NCI-H1105 treated with DMSO at 0.1 percent for 48 hours (cell line): ENCODE measurements at places on chromosomes 1 and 21.

GRCh38 chr1:25503551-25504426 lies 39.6 kb upstream of the LDLRAP1 start:
- DNase-seq, result peak; percentile 13

GRCh38 chr1:3456449-3456963 lies 2.0 kb downstream of the ARHGEF16 start:
- no peak for DNase-seq

GRCh38 chr1:108813326-108813725 lies 43.6 kb downstream of the AKNAD1 start:
- DNase-seq, result no peak

GRCh38 chr1:75115654-75116053 lies 18.5 kb upstream of the LHX8 start:
- no peak for DNase-seq

DNA sequence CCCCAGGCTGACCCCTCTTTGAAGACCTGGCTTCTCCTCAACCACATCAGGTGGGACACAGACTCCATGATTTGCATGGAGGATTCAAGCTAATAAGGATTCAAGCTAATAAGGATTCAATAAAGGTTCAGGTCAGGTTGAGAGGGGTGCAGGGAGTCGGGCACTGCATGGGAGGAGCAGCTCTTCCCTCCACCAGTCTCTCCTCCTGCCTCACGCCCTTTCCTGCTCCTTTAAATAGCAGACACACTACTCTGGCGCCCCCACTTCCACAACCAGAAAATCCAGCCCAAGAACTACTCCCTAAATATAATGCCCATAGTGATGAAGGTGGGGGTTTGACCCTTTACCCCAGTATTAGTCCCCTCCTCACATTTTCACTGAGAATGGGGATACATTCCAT lies 7.1 kb downstream of the MEX3A start:
- no peak for DNase-seq

- DNase-seq, result no peak
Measured at GRCh38 chr1:204341380-204341779, 18.3 kb downstream of the PLEKHA6 start.

DNA sequence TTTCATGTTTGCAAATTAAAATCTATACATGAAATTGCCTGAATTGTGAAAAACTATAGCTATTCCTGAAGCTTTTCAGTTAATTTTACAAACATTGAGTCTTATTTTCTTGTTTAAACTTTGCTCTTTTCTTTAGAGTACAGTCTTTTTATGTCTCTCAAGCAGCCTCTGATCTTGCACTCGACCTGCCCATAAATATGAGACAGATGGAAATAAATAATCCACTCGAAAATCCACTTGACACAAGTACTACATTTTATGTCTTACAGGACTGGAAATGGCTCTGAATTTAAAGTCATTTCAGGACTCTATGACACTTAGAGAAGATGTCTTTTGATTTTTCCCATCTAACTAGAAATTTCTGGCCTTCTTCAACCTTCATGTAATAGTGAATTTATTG lies 283.8 kb downstream of the USP25 start:
- DNase-seq, result peak; percentile 82

- DNase-seq, result peak; percentile 68
Measured at GRCh38 chr1:103106426-103107341, 1.6 kb downstream of the COL11A1 start.

DNA sequence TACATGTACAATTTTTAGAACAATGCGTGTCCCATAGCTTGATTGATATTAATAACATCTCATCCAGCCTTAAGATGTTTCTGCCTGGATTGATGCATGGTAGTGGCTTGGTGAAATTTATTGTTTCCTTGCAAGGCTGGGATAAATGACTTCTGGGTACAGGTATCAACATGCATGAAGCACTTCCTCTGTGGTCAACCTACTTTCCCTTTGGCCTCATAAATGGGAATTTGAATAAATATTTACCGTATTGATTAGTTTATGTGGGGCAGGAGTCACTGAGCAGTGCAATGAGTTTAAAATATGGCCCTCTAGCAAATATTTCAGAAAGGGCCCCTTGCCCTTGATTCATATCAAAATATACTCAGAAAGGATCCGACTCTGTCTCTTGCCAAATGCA lies 83.9 kb upstream of the KCNE2 start:
- DNase-seq, result no peak

- no peak for DNase-seq
Measured at GRCh38 chr21:23725576-23725975, 1881.7 kb downstream of the MRPL39 start.

DNA sequence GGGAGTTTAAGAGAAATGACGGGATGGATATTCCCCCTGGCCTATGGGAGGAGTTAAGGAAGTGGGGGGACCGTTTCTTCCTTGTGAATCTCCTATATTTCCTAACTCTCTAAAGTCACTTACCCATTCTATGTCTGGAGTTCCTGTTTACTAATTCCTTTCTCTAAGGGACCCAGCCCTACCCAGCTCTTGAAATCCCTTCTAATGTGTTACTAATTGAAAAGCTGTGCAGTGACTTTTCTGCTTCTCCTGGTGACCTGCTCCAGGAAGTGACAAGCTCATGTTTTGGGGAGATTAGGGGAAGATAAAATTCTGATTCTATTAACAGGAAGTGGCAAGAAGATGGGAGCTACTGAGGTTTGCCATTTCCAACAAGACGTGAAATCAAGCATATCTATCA lies 4.0 kb upstream of the SAMSN1 start:
- DNase-seq, result no peak

GRCh38 chr1:202015662-202015937 lies 5.2 kb downstream of the ELF3 start:
- DNase-seq, result no peak

DNA sequence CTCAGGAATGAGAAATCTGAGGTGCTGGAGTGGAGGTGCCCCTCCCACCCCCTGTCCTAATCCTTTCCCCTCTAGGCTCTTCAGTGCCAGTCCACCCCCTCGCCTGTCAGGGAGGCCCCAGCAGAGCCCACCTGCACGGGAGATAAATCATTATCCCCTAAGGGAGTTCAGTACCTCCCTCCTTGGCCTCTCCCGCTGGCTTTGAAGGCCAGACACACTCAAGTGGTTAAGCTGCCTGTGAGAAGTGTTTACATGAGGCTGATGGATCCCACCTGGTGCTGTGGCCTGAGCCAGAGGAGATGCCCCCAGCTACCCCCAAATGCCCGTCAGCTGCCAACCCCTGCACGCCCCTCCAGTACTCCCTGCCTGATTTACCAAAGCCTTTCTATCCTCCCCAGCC lies 3.7 kb downstream of the RSPO1 start:
- no peak for DNase-seq

DNA sequence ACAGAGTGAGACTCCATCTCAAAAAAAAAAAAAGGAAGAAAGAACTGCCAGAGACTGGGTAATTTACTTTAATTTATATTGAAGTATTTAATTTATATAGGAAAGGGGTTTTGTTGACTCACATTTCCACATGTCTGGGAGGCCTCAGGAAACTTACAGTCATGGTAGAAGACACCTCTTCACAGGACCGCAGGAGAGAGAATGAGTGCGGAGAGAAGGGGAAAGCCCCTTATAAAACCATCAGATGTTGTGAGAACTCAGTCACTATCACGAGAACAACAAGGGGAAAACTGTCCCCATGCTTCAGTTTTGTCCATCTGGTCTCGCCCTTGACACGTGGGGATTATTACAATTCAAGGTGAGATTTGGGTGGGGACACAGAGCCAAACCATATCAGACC lies 25.8 kb upstream of the PPP1R8 start:
- no peak for DNase-seq

DNA sequence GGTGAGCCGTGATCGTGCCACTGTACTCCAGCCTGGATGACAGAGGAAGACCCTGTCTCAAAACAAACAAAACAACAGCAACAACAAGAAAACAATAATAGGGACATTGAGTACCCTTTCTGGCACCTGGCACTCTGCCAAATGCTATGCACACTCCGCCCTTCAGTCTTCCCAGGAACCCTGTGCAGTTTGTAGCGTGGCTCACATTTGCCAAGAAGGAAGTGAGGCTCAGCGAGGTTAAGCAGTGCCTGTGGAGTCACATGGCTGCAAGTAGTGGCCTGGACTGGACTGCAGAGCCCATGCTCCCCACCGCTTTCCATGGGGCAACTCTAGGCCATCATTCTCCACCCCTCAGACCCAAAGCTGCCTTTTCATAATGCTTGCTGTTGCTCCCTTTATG lies 5.3 kb upstream of the EVA1B start:
- DNase-seq, result peak; percentile 47

DNA sequence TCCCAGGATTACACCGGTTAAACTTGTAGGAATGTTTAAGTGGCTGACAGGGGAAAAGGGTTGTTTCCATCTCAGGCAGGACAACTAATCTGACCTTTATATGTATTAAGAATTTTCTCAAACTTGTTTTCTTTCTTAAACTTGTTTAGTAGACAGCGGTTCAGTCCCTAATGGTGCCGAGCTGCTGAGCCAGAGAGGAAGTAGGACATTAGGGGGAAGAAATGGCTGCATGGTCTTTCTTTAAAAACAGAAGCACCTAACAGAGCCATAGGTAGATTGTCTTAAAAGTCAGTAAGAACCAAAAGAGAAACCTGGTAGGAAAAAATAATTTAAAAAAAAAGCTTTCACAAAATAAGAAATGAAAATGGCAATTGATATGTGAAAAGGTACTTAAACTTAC lies 3.3 kb downstream of the GBP4 start:
- DNase-seq, result no peak

DNA sequence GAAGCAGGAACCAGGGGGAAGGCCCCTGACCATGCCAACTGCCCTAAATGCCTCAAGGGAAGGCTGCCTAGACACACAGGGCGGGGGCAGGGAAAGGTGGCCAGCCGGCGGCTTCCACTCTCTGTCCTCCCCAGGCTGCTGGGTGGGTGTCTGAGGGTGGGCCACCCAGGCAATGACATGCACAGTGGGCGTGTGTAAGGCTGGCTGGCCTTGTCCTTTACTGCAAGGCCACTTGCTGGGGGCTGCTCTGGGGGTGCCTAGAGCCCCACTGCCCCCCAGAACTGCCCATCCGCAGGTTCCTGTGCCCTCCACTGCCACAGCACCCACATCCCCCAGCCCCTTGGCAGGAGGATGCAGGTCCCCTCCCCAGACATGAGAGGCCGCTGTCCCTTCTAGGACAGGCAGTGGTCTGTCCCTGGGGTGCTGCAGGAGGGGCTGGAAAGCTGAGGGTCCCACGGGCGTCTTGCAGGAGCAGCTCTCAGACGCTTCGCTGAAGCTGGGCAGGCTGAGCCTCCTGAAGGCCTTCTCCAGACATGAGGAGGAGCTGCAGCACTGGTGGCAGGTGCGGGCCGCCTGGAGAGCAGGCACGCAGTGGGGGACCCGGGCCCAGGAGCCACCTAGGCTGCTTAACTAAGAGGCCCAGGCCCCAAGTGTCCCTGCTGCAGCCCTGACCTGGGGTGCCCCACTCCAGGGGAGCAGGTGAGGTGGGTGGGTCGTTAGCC lies 10.1 kb downstream of the CCDC27 start:
- no peak for DNase-seq

DNA sequence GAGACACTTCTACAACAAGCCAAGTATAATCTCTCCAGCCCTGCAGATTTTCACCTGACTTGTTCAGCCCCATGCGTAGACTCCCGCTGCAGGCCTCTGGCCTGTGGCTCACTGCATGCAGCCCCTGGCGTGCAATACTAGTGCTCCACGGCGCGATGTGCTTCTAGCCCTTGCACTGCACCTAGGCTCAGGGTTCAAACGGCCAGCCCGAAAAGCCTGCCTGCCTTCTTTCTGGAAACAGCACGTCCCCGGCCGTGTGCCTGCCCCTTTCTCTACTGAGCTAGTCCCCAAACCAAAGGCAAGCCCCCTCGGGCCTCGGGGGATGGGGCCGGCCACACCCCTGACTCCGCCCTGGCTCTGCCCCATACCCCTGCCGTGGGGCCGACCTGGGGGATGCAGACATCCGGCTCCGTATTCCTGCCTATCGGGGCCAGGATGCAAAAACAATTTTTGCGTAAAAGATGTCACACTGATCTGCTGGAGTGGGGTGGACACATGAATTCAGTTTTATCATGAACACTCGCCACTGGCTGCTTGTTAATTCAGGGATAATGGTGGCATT lies 26.3 kb upstream of the TRAPPC10 start:
- DNase-seq, result no peak

- DNase-seq, result peak; percentile 81
Measured at GRCh38 chr1:115089420-115090185, at the start of gene TSPAN2. TSPAN2 (minus strand) TSS chr1:115089503; CDS start chr1:115089432, 71 bp downstream.

DNA sequence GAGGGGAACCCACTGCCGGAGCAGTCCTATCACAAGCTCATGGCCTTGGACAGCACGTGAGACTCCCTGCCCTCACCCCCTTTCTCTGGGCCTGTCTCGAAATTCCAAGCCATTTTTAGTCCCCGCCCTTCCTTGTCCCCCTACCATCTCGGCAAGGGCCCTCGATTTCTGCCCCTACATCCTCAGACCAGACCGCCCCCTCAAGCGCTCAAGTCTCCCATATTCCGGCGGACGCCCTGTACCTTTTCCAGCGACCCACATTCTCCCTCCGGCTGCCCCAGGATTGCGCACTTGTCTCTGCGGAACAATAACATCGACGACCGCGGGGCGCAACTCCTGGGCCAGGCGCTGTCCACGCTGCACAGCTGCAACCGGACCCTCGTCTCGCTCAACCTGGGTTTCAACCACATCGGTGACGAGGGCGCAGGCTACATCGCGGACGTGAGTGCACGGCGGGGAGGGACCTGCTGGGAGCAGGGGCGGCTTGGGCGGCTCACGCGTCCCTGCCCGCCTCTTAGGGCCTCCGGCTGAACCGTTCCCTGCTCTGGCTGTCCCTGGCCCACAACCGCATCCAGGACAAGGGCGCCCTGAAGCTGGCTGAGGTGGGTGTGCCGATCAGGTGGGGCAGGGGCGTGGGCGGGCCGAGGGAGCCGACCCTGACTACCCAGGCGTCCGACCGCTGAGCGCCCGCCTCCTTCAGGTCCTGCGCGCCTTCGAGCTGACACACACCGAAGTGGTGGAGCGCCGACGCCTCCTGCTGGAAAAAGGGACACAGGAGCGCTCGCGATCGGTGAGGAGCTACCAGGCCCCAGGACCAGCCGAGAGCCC lies 7.0 kb downstream of the LRRC71 start:
- DNase-seq, result peak; percentile 73

GRCh38 chr1:98099501-98099900 lies 178.7 kb upstream of the DPYD start:
- DNase-seq, result no peak

DNA sequence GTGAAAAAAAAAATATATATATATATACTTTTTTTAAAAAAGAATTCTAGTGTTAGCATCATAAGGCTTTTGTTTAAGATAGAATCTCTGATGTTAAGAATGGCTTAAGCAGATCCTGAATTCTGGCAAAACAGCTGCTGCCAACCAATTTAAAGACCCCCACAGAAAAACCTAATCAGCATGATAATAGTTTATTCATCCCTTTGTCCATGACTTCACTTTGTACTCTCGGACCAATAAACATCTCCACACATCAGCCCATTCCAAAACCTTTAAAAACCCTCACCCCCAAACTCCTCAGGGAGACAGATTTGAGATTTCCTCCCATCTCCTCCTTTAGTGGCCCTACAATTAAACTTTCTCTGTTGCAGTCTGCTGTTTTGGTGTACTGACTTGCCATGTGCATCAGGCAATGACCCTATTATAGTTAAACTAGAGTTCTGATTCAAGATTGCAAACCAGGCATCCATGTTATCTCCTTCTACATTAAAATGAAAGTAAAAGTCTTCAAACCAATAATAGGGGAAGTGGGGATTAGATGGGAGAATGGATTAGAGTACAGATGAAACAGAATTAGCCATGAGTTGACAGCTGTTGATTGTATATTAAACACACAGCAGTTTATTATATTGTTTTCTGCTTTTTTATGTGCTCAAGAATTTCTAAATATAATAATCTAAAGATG lies 9.8 kb upstream of the PHTF1 start:
- DNase-seq, result no peak
